GM13977 (cell line): ENCODE measurements at places on chromosomes 6 and 20.

- DNase-seq, result no peak
Observed at GRCh38 chr6:12973386-12973785, 256.8 kb downstream of the PHACTR1 start.

DNA sequence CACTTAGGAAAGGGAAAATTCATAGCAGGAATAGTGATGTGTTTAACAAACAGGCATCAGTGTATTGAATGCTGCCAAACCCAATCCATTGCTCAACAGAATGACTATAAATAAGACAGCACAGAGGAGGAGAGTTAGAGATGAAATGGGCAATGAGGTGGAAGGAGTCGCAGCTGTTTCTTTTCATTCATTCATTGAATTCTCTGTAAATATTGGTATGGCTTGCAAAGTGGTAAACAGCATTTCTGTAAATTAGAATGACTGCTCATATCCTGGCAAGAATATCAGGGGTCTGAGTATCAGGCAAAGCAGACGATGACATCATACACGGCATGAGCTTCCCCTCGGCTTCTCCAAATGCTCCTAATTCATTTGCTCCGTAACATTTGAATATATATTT, 703.6 kb upstream of the SLC35B3 start:
- no peak for DNase-seq

- DNase-seq, result no peak
Observed at GRCh38 chr6:163354085-163354484, 60.4 kb upstream of the QKI start.

DNA sequence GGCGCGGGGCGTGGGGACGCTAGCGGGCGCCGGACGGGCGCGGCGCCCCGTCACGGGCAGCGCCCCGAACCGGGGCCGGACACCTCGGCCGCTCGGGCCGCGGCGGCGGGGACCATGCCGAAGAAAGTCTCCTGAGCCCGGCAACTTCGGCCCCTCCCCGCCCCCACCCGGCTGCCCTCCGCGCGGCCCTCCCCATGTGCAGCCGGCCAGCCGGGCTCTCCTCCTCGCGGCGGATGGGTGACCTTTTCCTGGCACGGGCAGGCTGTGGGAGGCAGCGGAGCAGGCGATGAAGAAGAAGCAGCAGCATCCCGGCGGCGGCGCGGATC, 278 bp downstream of the UST start:
- DNase-seq, result peak; percentile 33

GRCh38 chr20:57851796-57852195, 142.0 kb upstream of the PMEPA1 start:
- DNase-seq, result no peak

DNA sequence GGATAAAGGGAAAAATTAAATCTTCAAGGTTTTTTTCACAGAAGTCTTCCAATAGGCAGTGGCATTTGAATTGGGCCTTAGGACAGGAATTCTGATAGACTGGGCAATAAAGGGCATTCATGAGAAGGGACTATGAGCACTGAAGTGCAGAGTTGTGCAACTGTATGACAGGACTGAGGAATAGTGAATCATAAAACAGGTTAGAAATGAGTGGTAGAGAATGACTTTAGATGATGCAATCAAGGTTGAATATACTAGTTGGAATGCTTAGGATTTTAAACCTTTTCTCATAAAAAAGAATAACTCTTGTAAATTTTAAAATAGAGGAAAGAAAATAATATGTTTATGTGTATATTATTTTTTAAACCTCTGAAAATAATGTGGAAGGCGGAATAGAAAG, 944.7 kb downstream of the PHF3 start:
- no peak for DNase-seq

GRCh38 chr20:16385891-16386290, 187.4 kb downstream of the KIF16B start:
- DNase-seq, result no peak

GRCh38 chr20:24773751-24774201, 175.3 kb upstream of the CST7 start:
- DNase-seq, result peak; percentile 48

DNA sequence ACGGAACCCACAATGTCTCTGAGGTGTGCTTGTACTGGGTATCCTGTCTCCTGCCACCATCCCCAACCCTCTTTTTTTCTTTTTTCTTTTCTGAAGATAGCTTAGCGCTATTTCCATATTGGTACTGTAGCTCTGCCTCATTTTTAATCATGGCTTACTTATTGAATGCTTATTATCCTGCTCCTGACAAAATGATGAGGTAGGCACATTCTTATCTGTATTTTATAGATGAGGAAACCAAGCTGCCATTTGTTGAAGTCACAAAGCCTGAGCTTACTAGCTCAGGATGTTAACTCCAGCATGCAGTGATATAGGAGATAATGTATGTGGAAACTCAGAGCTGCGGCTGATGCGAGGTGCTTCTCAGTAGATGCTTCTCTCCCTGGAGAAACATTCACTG, 61.4 kb upstream of the GPR6 start:
- DNase-seq, result no peak

DNA sequence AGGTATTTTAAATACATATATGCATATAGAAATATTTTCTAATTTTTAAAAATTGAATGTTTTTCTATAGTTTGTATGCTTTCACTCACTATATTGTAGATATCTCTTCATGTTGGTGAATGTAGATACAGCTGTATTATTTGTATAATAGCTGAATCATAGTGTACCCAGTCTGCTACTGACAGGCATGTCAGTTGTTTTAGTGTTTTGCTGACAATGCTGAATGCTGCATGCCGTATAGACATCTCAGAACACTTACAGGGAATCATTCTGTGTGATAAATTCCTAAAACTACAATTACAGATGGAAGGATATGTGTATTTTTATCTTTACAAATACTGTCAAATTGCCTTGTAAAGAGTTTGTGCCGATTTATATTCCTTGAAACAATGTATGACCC, 175.4 kb downstream of the SIM1 start:
- DNase-seq, result no peak

- no peak for DNase-seq
Observed at GRCh38 chr6:136897071-136897470, 25.0 kb upstream of the SLC35D3 start.

- no peak for DNase-seq
Observed at GRCh38 chr6:22152841-22153240, 144.0 kb downstream of the PRL start.

DNA sequence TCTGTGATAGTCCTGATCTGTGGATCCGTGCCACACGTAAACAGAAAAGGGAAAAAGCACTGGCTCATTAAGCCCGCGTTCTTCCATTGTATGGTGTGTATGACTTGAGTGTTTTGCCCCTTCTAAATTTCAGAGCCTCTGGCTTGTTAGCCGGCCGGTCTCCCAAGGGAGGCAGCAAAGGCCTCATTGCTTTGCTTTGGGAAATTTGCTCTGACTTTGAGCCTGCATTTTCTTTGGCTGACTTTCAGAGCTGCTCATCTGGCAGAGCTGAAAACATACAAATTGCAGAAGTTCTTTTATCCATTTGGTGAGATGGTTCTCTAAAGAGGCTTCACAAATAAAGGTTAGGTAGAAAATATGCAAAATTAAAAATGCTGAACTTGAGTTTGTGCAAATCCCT, 123.0 kb downstream of the UTRN start:
- DNase-seq, result no peak

DNA sequence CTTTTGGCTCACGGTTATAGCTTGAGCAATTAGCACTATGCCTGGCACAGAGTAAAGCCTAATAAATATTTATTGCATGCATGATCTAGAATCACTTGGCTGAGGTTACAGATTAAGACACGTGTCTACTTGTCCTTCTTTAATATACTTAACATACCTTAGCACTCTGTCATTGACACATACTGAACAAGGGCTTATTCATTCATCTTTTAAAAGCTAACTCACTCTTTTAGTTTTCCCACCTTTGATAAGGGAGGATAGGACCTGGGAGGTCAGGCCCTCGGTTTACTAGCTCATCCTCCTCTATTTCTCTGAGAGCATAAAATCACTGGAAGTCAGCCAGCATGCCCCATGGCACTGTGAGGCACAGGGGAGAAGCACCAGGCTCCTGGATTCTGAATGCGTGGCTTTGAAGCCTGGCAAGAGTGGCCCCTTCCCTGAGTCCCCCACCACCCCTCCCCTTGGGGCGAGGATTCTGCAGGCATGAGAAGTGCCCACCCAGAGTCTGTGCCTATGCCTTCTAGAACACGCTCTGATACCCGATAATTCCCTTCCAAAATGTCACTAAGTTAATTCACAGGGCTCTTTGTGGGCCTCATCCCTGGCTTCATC, 11.2 kb downstream of the ZCCHC3 start:
- DNase-seq, result no peak

- no peak for DNase-seq
Observed at GRCh38 chr6:44082872-44083321, 44.4 kb downstream of the MRPL14 start.

DNA sequence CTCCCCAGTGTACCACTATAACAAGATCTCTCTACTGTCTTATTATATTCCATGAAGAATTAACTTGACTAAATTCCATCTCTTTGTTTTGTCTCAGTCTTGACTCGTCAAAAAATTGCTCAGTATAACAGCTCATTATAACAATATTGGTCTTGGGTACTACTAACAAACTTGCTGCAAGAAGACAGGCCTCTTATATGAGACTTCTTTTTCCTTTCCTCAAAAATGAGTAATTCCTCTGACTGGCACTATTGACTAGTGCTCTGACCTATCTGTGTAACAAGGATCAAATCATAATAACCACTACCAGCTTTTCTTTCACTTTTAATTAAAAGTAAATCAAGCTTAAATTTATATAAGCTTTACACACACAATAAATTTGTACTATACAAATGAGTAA, 91.3 kb upstream of the THEMIS start:
- DNase-seq, result no peak

GRCh38 chr20:44696315-44696714, 18.9 kb upstream of the CCN5 start:
- no peak for DNase-seq

DNA sequence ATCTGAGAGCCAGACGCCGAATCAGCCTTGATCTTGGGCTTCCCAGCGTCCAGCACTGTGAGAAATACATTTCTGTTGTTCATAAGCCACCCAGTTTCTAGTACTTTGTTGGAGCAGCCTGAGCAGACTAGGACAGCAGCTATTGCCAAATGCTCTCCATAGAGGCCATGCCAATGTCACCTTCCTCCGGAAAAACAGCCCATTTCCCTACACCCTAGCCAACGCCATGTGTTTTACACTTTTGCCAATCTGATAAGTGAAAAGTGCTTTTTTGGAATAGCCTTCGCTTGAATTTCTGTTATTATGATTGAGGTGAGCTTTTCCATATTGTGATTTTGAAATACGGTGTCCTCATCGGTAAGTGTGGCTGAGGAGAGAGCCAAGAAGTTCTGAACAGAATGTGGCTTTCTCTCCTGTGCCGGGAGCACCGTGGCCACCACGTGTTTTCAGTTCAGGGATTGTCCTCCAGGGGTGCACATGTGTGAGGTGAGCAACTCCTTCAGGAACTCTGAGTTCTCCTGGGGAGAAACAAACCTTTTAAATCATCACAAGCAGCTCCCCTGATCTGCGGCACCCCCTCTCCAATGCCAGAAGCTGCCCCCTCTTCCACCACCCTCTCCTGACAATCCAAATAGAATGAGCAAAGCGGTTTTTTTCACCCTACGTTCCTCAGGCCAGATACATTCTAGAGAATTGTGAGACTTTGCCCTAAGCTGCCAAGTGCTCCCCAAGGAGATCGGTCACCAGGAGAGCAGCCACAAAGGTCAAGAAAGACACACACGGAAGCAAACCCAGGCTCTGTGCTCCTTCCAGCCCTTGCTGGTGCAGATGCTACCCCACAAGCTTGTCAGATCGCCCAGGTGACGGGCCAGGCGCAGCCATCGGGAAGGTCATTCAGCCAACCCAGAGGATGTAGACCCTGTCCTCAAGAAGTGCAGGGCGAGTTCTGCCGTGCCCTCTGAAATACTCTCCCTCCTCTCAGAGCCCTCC, 36.0 kb downstream of the TAF8 start:
- no peak for DNase-seq

GRCh38 chr6:105429676-105430075, 26.8 kb upstream of the PREP start:
- DNase-seq, result no peak

- DNase-seq, result no peak
Observed at GRCh38 chr20:36686504-36686903, 40.5 kb upstream of the SLA2 start.

- DNase-seq, result no peak
Observed at GRCh38 chr20:48734104-48734749, 93.6 kb downstream of the PREX1 start.

DNA sequence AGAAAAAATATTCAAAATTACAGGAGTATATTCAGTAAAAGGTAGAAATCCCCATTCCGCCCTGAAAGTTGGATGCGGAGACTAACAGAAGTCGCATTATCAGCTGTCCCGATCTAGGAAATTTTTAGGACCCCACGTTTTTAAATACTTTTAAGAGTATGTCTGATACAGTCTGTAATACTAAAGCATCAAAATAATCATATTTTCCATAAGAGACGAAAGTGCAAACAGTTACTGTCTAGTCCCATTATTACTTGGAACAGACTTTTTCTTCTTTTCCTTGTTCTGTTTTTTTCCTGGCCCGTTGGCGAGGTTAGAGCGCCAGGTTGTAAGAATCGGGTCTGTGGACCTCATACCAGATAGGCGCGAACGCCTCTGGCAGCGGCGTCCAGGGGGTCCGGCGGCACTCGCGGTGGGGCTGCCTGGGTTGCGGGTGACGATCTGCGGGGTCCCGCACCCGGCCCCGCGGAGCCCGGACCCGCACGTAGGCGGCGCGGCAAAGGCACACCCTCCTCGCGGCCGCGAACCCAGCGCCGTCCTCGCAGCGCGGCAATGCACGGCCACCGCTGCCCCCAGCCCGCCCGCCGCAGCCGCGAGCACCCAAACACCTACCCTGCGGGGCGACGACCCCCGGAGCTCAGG, 460 bp downstream of the PLAGL1 start:
- no peak for DNase-seq

GRCh38 chr6:158408552-158409130, 96.4 kb downstream of the TULP4 start:
- no peak for DNase-seq

GRCh38 chr6:121597654-121598053, 162.2 kb downstream of the GJA1 start:
- no peak for DNase-seq

DNA sequence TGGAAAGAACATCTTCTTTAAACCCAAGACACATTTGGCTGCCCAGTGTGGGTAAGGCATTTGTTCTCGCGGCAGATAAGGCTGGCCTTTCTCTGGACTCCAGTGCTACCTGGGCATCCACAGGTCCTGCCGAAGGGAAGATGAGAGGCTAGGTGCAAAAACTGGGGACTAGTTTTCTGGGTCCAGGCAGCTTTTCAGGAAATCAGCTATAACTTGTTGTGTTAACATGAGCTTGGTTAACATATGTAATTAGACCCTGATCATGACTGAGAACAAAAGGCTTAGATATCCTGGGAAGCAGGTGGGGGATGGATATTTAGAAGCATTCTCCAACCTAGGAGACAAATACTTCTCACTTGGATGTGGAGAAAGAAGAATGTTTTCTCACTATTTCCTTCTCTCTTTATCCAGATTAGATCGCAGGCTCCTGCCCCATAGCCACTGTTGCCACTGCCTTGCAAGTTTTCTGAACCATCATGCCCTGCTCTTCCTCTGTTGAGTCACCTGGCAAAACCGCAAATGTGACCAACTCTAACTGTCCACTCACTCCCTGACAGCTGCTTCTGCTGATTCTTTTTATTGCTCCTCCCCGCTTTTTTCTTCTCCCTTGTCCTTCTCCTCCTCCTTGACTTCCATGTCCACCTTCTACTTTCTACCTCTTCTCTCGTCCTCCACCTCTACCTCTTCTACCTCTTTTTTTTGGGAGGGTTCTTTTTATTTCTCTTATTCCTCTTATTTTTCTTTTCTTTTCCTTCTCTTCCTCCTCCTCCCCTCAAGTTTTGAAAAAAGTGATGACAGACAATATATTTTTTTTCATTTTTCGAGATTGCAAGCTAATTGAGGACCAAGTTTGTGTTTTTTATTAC, 258.1 kb downstream of the UTRN start:
- no peak for DNase-seq
